ENCODE measurements at places on chromosomes 3 and 15.

DNA sequence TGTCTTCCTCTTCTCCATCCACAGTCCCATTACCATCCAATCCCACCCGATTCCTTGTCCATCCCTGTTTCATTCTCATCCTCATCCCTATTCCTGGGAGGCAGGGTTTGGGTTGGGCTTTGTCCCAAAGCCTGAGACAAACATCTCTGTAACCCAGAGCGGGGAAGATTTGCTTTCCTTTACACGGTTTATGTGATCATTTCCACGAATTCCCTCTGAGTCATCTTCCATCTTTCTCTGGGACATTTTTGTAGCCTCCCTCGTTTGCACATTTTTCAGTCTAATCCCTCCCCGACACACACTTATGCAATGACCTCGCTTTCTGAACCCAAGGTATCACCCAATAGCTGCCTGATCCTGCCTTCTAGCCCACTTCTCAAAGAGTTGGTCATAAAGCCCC, 22.8 kb downstream of the DUOX2 start:
- no peak for DNase-seq

DNA sequence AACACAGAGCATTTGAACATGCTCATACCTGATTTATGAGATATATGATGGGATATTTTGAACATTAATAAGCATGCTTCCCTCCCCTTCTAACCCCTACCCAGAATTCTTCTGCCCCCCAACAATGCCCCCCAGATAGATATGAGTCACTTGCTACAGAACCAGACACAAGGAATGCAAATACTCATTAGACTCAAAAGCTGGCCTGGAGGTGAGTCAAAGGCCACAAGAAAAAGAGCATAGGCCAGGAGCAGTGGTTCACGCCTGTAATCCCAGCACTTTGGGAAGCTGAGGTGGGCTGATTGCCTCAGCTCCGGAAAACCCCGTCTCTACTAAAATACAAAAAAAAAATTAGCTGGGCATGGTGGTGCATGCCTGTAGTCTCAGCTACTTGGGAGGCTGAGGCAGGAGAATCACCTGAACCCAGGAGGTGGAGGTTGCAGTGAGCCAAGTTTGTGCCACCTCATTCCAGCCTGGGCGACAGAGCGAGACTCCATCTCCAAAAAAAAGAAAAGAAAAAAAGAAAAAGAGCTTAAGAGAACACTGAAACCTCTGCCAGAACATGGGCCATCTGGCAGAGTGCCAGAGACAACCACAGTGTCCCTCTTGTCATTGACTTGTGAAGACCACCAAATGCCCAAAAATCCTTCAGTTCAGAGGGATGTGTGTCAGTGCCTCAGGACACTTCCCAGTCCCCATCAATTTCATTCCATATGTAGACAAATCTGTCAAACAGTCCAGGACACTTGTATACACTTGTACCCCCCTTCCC, 3.9 kb upstream of the SH3GL3 start:
- DNase-seq, result no peak

- no peak for DNase-seq
Observed at GRCh38 chr3:157330206-157330605, 106.4 kb upstream of the PTX3 start.

- no peak for DNase-seq
Observed at GRCh38 chr15:96332637-96333121, 2.2 kb downstream of the NR2F2 start.

- no peak for DNase-seq
Observed at GRCh38 chr3:141411251-141411771, 43.0 kb downstream of the ZBTB38 start.

DNA sequence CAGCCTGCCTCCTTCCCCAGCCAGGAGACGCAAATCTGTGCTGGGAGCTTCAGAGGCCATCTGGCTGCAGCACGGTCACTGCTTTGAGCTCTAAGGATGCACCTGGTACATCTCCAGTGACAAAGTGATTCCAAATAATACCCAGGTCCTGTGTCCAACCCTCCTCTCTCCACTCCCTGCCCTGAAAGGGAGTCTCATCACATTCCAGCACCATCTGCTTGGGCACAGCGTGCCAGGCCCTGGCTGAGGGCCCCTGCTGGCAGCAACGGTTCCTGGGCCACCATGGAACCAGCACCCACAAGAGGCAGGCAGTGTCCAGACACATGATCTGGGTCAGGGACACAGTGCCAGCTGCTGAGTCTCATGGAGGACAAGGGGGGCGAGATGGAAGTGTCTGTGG, 81.3 kb downstream of the MTHFS start:
- no peak for DNase-seq

DNA sequence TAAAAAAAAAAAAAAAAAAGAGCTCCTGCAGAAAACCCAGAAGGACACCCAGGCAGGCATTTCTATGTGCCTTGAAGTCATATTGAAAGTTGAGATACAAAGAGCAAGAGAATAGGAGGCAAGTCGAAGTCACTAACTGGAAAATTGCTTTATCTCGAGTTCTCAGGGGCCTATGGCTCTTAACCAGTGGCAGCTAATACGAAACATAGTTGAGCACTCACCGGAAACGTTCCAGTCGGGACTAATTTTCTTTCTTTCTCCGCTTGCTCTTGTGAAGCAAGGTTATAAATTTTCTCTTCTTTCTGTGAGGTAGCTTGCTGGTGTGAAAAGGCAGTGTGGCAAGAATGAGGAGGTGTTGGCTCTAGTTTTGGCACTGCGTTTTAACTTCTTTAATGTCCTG, 181.5 kb downstream of the ADAMTS9 start:
- DNase-seq, result no peak

GRCh38 chr3:171404376-171404967, 55.7 kb downstream of the TNIK start:
- DNase-seq, result no peak

- no peak for DNase-seq
Observed at GRCh38 chr15:96262549-96263489, 67.7 kb upstream of the NR2F2 start.

GRCh38 chr3:143352850-143353550, 233.4 kb downstream of the CHST2 start:
- no peak for DNase-seq

DNA sequence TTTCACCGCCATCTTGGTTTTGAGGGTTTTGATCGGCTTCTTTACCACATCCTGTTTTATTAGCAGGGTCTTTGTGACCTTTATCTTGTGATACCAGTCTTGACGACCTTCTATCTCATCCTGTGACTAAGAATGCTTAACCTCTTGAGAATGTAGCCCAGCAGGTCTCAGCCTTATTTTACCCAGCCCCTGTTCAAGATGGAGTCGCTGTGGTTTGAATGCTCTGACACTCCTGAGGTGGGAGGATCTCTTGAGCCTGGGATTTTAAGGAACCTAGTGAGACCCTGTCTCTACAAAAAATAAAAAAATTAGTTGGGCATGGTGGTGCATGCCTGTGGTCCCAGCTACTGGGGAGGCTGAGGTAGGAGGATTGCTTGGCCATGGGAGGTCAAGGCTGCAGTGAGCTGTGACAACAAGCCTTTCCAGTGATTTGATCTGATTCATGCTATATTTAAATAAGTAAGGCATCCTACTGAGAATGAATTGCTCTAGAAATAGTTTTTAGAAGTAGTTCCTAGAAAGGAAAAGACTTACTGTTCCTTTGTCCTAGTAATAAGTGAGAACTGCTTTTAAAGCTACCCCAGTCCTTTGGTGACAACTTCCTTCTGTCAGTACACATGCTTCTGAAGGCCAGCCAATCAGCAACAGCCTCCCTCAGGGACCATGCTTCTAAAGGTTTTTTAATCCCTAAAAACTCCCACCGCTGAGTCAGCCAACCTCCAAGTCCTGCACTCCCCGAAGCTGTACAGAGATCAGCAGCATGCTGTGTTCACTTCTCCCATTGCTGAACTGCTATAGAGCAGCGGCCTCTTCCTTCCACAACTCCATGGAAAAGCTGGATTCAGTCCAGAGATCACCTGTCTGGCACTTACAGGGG, 9.1 kb upstream of the CEMIP start:
- DNase-seq, result no peak

DNA sequence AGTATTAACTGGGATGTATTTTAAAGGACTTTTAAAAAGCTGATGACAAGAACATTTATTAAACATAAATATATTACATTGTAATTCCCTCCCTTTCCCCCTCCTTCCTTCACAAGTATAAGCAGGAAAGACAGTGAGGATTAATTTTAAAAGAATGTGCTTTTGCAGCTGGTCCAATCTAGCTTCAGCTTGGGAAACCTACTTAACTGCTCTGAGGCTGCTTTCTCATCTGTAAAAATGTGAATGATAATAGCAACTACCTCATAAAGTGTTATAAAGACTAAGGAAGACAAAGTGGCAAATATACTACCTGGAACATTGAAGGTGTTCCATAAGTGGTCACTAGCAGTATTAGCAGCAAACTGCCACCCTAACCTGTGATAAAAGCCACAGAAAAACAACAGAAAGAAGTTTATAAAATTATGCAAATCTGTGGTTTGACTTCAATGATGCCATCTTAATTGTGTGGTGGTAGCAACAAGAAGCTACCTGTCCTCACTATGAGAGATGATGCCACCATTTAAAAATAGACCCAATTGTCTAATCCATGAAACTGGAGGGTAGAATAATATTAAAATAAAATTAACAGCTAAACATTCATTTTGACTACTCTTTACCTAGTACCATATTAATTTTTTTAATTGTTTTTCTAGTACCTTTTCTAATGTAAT, 20.0 kb downstream of the DHX36 start:
- DNase-seq, result no peak

DNA sequence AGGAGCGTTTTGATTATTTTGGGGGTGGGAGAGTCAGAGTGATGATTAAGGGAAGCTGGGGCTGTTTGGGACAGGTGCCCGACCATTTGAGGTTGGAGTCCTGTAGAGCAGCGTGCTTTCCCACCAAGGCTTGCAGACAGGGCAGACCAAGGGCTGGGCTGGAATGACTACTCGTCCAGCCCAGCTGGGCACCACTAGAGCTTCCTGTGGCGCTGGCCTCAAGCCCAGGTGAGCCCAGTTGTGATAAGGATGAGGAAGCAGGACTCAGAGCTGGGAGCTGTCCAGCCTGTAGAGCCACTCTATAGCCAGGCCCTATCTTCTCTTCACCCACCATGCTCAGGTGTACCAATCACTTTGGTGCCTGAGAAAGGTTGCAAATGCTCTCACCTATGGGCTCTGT, 75.8 kb upstream of the ACAN start:
- no peak for DNase-seq

- DNase-seq, result no peak
Observed at GRCh38 chr3:125767641-125768040, 172.3 kb upstream of the OSBPL11 start.

DNA sequence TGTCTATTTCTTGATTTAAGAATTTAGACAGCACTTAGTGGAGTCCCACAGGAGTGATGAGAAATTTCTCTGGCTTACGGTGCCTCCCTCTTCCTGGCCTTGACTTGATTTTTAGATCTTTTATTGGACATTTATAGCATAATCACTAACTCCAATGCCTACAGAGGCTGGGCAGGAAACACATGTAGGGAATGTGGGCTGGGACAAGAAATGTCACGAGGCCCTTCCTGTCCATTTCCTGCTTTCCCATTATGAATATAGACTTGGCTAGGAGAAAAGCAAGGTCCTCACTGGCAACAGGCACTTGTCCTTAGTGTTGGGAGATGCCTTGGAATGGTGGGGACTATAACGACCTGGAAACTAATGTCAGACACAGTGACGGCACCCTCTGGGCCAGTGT, 100.3 kb downstream of the MYLK start:
- DNase-seq, result no peak

DNA sequence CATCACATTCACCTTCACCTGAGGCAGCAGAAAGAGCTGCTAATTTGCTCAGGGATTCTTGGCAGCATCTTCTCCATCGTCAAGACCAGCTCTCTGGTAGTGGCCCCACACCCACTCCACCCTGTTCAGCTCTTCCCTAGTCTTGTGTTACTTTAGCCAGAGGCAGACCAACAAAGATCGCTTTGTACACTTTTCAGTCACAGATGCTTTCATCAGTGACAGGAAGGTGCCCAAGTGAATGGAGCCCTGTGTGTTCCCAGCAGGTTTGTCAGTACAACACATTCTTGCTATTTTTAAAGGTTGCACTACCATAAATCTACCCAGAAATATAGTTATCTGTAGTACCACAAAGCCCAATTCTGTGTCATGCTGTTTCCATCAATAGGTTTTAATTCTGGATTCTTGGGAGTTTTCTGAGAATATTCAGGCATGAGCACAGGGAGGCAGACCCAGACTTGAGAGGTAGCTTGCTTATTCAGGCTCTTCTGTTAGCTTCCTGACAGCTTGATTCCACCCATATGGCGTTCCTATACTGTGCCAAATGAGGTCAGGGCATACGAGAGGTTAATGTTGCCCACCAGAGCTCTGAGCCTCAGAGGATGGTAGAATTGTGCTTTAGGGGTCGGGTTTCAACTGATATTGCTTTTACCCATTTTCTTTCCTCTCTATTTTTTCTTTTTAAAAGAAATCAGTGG, 109.8 kb upstream of the MANF start:
- DNase-seq, result no peak

DNA sequence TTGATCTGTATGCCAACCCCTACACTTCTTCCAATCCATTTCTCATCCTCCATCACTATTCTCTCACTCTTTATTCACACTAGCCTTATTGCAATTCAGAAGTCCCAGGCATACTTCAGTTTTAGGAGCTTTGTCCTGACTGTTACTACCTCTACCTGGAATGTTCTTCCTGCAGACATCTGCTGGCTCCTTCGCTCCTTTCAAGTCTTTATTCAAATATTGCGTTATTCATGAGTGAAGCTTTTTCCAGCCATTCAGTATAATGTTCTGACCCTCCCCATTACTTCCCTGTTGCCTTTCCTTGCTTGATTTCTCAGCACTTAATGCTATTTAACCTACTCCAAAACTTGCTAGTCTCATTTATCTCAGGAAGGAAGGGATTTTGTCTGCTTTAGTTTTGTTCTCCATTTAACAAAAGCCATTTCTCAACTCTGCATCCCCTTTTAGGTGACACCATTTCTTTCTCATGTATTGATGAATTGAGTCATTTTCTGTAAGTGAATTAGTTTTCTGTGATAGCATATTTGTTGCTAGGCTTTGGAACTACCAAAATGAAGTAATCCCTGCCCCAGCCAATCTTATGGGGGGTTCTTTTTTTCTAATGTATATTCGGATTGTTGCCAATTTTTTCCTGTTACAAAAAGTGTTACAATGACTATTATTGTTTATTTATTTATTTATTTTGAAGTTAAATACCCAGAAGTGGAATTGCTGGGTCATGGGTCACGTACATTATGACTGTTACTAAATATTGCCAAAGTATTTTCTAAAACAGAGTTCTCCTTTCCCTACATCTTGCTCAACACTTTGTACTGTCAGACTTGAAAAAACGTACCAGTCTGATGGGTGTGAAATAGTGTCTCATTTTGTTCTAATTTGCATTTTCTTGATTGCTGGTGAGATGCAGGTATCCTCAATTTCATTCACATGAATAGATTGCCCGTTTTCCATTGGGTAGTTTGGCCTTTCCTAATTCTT, 9.4 kb downstream of the ATP11B start:
- DNase-seq, result no peak

GRCh38 chr15:90004671-90005070, 3.5 kb downstream of the ZNF710 start:
- DNase-seq, result peak; percentile 16

DNA sequence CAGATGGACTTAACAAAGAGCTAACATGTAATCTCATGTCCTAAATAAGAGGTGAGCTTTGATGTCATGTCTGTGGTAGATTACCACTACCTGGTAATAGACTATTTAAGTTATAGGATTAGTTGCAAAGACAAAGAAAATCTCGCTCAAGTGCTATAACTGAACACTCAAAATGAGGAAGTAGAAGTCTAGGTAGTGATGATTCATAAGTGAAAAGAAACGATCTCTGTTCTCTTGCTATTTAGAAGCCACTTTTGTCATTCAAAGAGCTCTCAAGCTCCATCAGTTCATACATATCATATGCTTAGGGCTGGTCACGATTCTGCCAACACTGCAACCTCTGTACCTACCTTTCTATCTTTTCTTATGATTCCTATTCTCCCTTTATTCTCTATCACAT, 110.9 kb downstream of the EDEM1 start:
- DNase-seq, result no peak

All from SJSA1 (cell line).